ENCODE measurements at places on chromosomes 2 and 18. TPM values are rescaled to one million over a fixed set of nuclear protein-coding genes. Genes with fewer than 3 reads are reported as not detected.
A peak's percentile ranks its signal among the peaks of the same experiment; 100 is the strongest.

- H3K4me1 ChIP-seq = no peaks in the 10 kb centered on the region
- H3K36me3 ChIP-seq = no peaks in the 10 kb centered on the region
- H3K27ac ChIP-seq = no peak overlapping the region
- H3K27me3 ChIP-seq = no peaks in the 10 kb centered on the region
- no peak for DNase-seq
- no peak overlapping the region for H3K4me3 ChIP-seq
These were observed 55.5 kb upstream of the SLC8A1 start for GRCh38 chr2:40507432-40507831.

GRCh38 chr2:191355170-191355758 lies 110.1 kb downstream of the MYO1B start:
- H3K27me3 ChIP-seq = no peaks in the 10 kb centered on the region
- H3K27ac ChIP-seq = no peak overlapping the region
- no peak overlapping the region for H3K4me3 ChIP-seq
- no peaks in the 10 kb centered on the region for H3K4me1 ChIP-seq
- no peak for DNase-seq
- H3K36me3 ChIP-seq = no peaks in the 10 kb centered on the region

KIF5C gene
- total RNA-seq = 2.7 TPM

BCL11A gene
- total RNA-seq = 0.64 TPM

DNA sequence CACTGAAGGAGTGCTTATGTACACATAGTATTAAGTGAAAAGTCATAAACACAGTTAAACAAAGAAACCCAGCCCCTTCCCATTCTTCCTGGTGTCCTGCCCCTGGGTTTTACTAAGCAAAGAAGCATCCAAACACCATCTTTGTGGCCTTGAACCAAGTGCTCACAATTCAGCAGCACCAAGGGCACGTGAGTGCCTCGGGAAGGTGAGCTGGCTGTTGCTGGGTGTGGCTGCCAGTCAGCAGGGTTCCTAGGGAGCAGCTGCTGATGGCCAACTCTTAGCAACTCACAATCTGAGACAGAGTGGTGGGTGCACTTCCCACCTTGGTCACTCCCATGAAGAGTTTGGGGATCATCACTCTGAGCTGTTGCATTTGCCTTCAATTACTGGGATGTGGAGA lies 97.7 kb upstream of the PGAP1 start:
- no peak overlapping the region for H3K27ac ChIP-seq
- H3K4me1 ChIP-seq = no peaks in the 10 kb centered on the region
- H3K27me3 ChIP-seq = no peaks in the 10 kb centered on the region
- no peaks in the 10 kb centered on the region for H3K36me3 ChIP-seq
- DNase-seq = no peak
- no peak overlapping the region for H3K4me3 ChIP-seq

DNA sequence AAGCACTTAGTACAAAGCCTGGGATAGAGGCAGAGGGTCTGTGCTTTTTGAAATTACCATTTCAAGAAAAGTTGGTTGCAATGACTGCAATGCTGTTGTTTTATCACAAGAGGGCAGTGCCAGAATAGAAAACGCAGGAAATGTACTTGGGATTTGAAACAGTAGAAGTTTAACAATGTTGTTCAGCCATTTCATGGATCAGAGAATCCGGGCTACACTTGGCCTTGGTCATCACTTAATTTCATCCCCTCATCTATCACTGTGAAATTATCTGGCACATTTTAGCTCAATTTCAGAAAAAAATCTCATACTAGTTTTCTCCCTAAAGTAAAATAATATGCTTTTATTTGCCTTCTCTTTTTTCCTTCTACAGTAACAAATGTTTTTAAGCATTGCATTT lies 70.8 kb downstream of the RAPGEF4 start:
- H3K36me3 ChIP-seq = no peaks in the 10 kb centered on the region
- H3K4me1 ChIP-seq = no peaks in the 10 kb centered on the region

SERPINB10 gene
- 0.15 TPM for total RNA-seq

GRCh38 chr2:120401275-120402066 lies 55.5 kb downstream of the INHBB start:
- no peaks in the 10 kb centered on the region for H3K4me1 ChIP-seq
- no peak overlapping the region for H3K4me3 ChIP-seq
- no peak overlapping the region for H3K27ac ChIP-seq
- no peaks in the 10 kb centered on the region for H3K36me3 ChIP-seq
- no peaks in the 10 kb centered on the region for H3K27me3 ChIP-seq

TPO gene
- total RNA-seq = 5.1 TPM

GRCh38 chr18:35389095-35389618 lies 12.0 kb upstream of the ZNF396 start:
- H3K4me1 ChIP-seq = no peaks in the 10 kb centered on the region
- DNase-seq = no peak
- no peak overlapping the region for H3K4me3 ChIP-seq

- H3K27me3 ChIP-seq = no peaks in the 10 kb centered on the region
- H3K27ac ChIP-seq = no peak overlapping the region
- H3K4me1 ChIP-seq = no peaks in the 10 kb centered on the region
- H3K4me3 ChIP-seq = no peak overlapping the region
These were observed 303.4 kb downstream of the ALK start for GRCh38 chr2:29618024-29618423.

GRCh38 chr2:217077831-217078407 lies 218.1 kb upstream of the TNP1 start:
- H3K27me3 ChIP-seq = no peaks in the 10 kb centered on the region
- no peak for DNase-seq
- no peak overlapping the region for H3K27ac ChIP-seq
- no peaks in the 10 kb centered on the region for H3K36me3 ChIP-seq
- no peak overlapping the region for H3K4me3 ChIP-seq
- H3K4me1 ChIP-seq = no peaks in the 10 kb centered on the region

GRCh38 chr2:59066787-59067399 lies 825.8 kb upstream of the FANCL start:
- H3K27me3 ChIP-seq = no peaks in the 10 kb centered on the region
- DNase-seq = no peak
- no peaks in the 10 kb centered on the region for H3K36me3 ChIP-seq
- no peak overlapping the region for H3K4me3 ChIP-seq

GRCh38 chr2:241708879-241709278 lies 7.0 kb downstream of the ING5 start:
- H3K27ac ChIP-seq = no peak overlapping the region
- no peaks in the 10 kb centered on the region for H3K27me3 ChIP-seq
- peaks cover under 1% of the 10 kb centered on the region for H3K36me3 ChIP-seq
- no peak overlapping the region for H3K4me3 ChIP-seq

- peak overlapping the region; percentile 71 for H3K27ac ChIP-seq
- no peaks in the 10 kb centered on the region for H3K36me3 ChIP-seq
- DNase-seq = no peak
- no peak overlapping the region for H3K4me3 ChIP-seq
- H3K4me1 ChIP-seq = peaks cover 61% of the 10 kb centered on the region
- no peaks in the 10 kb centered on the region for H3K27me3 ChIP-seq
These were observed 32.9 kb downstream of the EPAS1 start for GRCh38 chr2:46329803-46330775.

ASPRV1 gene
- total RNA-seq = 4.5 TPM

- no peaks in the 10 kb centered on the region for H3K36me3 ChIP-seq
- H3K4me1 ChIP-seq = no peaks in the 10 kb centered on the region
- no peak overlapping the region for H3K4me3 ChIP-seq
- H3K27ac ChIP-seq = no peak overlapping the region
- no peak for DNase-seq
These were observed 20.0 kb upstream of the MEIS1 start for GRCh38 chr2:66414896-66415295.

DNA sequence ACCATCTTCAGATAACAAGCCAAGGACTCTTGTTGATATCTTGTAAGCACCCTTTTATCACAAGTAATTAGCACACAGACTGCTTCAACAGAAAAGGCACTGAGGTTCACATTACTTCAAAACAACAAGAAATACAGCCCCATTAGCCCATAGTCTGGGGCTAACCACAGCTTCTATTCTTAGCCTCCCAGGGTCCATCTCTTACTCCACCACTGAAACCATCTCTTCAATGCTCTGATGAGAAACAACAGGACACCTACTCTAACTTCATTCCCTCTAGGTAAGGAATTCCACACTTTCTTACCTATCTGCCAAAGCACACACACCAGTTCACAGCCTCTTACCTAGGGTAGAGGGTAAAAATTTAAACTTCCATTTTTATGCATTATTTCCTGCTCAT lies 26.4 kb upstream of the CYTIP start:
- H3K4me1 ChIP-seq = no peaks in the 10 kb centered on the region
- no peak overlapping the region for H3K4me3 ChIP-seq
- no peak for DNase-seq
- H3K36me3 ChIP-seq = no peaks in the 10 kb centered on the region
- H3K27me3 ChIP-seq = no peaks in the 10 kb centered on the region
- H3K27ac ChIP-seq = no peak overlapping the region

DNA sequence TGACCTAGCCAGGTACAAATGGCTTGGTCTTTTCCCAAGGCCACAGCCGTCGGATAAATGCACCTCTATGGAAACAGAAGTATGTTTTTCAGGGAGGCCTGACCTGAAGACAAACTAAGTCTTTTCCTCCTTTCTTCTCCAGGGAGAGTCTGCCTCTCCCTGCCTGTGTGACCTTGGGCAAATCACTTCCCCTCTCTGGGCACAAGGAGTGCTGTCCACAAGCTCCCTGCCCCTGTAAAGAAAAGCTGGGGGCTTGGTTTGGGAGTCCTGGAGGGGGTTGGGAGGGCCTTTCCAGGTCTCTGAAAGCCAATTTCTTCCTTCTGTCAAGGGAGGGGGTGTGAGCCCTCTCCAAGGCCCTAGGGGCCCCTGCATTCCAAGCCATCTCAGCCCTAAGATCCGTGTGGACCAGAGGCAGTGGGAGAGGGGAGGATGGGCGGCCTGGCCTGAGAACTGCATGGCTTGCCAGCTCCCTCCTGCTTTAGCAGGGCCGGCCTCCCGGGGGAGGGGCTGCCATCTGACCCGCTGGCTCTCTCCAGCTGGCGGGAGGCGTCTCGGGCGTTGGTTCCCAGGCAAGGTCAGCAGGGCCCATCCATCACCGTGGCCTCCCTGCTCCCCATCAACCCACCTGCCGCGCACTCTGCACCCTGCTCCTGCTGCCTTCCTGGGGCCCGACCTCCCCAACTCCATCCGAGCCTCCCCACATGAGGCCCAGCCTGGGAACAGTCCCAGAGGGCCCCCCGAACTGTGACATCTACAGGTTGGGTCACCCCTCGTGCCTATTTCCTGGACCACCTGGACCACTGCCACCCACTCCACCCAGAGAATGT lies 61.4 kb downstream of the SMAD7 start:
- no peak overlapping the region for H3K27ac ChIP-seq
- H3K4me1 ChIP-seq = no peaks in the 10 kb centered on the region
- no peaks in the 10 kb centered on the region for H3K36me3 ChIP-seq
- DNase-seq = no peak
- H3K27me3 ChIP-seq = no peaks in the 10 kb centered on the region

SP140 gene
- 7.9 TPM for total RNA-seq

GRCh38 chr18:63949068-63949737 lies at the start of gene HMSD:
Gene HMSD, plus strand, starts transcription at chr18:63949301. Its CDS starts 4,155 bp downstream, at chr18:63953456.
- H3K27ac ChIP-seq = no peak within 1 kb of the TSS
- H3K4me1 ChIP-seq = no peaks in the 10 kb centered on the region
- H3K36me3 ChIP-seq = no peaks in the 10 kb centered on the region
- H3K4me3 ChIP-seq = peak within 1 kb of the TSS; percentile 10
- no peaks in the 10 kb centered on the region for H3K27me3 ChIP-seq

GRCh38 chr18:67568166-67568565 lies 51.6 kb upstream of the DSEL start:
- no peak for DNase-seq
- H3K36me3 ChIP-seq = no peaks in the 10 kb centered on the region
- no peak overlapping the region for H3K4me3 ChIP-seq

- H3K27ac ChIP-seq = peak overlapping the region; percentile 80
- DNase-seq = no peak
- no peaks in the 10 kb centered on the region for H3K27me3 ChIP-seq
- peak overlapping the region; percentile 48 for H3K4me3 ChIP-seq
- no peaks in the 10 kb centered on the region for H3K36me3 ChIP-seq
These were observed 4.3 kb downstream of the COL3A1 start for GRCh38 chr2:188978291-188979081.

GRCh38 chr2:70894765-70895164 lies 40.9 kb upstream of the ATP6V1B1 start:
- peaks cover 39% of the 10 kb centered on the region for H3K27me3 ChIP-seq
- no peaks in the 10 kb centered on the region for H3K4me1 ChIP-seq
- no peak overlapping the region for H3K27ac ChIP-seq

- H3K4me3 ChIP-seq = no peak overlapping the region
- H3K27me3 ChIP-seq = no peaks in the 10 kb centered on the region
- H3K36me3 ChIP-seq = no peaks in the 10 kb centered on the region
- DNase-seq = no peak
These were observed 588.4 kb downstream of the ARHGAP15 start for GRCh38 chr2:143717536-143718168.

DNA sequence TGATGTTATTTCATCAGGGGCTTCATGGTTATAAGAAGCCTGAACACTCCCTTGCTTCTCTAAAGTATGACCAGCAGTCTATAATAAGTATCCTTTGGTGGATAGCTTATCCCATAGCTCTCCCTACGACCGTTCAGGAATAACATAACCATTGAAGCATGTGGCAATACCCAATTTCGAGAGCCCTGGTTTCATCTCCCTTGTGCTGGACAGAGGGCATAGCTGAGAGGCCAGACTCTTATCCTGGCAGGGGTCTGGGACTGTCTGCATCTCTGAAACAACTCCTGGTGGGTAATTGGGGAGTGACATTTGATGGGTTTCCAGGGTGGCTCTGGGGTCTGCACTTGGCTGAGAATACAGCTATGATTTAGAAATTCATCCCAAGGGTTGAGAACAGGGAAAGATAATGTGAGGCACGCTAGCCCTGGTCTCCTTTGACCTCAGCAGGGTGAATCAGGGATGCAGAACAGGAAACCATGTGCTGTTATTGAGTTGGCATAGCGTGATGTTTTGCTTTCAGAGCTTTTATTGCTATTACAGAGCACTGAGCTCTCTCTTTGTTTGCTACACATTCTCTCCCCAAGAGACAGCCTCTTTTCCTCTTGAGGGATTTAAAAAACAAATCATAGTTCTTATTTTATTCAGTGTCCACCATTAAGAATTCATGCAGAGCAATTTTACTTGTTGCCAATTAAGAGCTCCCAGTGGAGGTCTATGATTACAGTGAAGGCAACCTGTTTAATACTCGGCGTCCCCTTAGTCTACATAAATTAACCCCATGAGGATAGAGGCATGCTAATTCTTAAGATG lies 274.5 kb downstream of the NCKAP5 start:
- DNase-seq = no peak
- no peaks in the 10 kb centered on the region for H3K27me3 ChIP-seq
- H3K27ac ChIP-seq = no peak overlapping the region
- H3K36me3 ChIP-seq = no peaks in the 10 kb centered on the region
- no peak overlapping the region for H3K4me3 ChIP-seq

IL1A gene
- not detected for total RNA-seq

CAPN14 gene
- 0.44 TPM for total RNA-seq

DNA sequence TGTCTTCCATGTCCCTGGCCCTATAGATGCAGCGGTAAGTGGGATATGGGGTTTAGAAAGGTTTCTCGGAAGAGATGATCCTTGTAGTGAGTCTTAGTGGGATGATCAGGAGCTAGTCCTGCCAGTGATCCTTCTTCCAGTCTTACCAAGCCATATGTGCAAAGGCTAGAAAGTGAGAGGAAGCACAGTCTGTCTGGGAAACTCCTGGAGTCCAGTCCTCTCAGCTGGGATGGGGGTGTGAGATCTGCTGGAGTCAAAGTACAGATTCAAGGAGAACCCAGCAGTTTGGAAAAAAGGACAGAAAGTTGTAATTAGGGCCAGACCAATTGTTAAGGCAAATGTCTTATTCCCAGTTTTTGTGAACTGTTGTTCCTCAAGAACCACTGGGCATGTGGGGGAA lies 83.3 kb downstream of the LIMS1 start:
- DNase-seq = no peak
- H3K27me3 ChIP-seq = no peaks in the 10 kb centered on the region
- H3K4me1 ChIP-seq = peaks cover 7% of the 10 kb centered on the region

ARHGAP25 gene
- 10.8 TPM for total RNA-seq

- DNase-seq = no peak
- no peaks in the 10 kb centered on the region for H3K36me3 ChIP-seq
- no peaks in the 10 kb centered on the region for H3K4me1 ChIP-seq
- H3K27ac ChIP-seq = no peak overlapping the region
- no peak overlapping the region for H3K4me3 ChIP-seq
- no peaks in the 10 kb centered on the region for H3K27me3 ChIP-seq
These were observed 1202.8 kb upstream of the ACVR2A start for GRCh38 chr2:146642066-146642465.

Measured in breast epithelium (tissue), 4 donors.